ENCODE measurements at places on chromosomes 16 and 17. TPM values are rescaled to one million over a fixed set of nuclear protein-coding genes. Genes with fewer than 3 reads are reported as not detected.

Gene RNF222
- total RNA-seq: not detected

Gene TOM1L2
- total RNA-seq: 240 TPM

Gene PRSS36
- 1.3 TPM for total RNA-seq

DNA sequence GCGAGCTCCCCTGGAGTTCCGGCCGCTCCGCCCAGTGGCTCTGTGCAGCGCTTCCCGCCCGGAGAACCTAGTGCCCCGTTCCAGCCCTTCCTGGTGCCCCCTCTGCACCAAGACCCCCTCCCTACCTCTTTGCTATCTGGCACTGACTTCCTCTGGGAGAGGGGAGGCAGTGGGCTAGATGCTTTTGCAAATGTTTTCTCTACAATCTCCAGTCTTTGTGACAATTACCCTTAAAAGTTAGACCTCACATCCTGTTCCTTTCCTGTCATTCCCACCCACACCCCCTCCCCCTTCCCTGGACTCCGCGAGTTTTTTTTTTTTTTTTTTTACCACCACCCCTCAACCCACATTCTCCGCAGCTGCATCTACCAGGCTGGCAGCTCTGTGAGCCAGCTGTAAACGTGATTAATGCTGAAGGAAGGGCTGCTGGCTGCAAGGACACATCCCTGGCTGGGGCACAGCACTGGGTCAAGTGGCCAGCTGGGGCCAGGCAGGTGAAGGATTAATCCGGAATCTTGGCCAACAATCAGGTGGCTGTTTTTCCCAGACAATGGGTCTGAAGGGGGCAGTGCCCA, 101.5 kb downstream of the MGAT5B start:
- DNase-seq: no peak

DNA sequence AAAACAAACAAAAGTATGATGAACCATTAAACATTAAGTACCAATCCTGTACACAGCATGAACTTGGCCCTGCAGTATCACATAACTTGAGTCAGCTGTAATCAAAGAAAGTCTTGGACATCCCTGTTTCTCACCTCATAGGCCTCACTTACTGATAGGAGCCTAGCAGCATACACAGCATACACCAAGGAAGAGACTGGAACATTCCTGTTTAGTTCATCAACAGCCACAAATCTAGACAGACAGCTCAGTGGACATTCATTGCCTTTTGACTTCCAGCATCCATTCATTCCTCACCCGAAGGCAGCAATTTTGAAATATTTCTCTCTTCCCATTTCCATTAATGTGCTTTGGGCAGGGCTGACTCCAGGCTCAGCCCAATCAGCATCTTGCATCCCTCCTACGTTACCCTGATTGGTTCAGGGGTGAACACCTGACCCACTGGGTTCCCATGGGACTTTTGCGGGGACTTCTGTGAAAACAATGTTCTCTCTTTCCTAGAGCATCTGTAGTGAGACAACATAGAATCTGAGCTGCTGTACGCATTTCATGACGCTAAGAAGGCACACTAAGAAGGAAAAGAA, 336.7 kb upstream of the ZFHX3 start:
- no peak for DNase-seq

- no peak for DNase-seq
Measured at GRCh38 chr17:76365256-76365903, 11.7 kb upstream of the PRPSAP1 start.

DNA sequence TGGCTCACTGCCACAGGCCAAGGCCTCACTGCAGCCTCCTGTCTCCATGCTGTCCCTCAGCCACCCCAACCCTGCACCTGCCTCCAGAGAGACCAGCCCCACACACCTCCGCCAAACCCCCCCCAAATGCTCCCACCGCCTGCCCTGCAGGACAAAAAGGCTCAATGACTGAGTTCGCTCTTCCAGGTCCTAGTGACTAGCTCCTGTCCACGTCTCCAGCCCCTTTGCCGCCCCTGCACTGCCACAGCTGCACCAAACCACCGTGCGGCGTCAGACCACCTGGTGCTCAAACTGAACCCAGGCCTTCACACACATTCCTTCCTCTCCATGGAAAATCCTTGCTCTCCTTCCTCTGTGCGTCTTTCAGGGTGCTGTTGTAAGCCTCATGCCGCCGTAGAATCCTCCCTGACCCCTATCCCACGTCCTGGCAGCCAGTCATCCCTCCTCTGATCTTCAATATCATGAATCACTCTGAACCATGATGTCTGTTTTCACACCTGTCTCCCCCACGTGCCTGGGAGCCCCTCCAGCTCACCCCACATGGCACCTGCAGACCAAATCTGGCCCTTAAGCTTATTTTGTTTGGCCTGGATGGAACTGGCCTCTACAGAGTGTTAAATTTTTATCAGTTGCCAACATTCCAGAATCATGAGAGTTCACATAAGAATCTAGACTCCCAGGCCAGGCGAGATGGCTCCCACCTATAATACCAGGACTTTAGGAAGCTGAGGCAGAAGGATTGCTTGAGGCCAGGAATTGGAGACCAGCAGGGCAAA, 4.3 kb upstream of the GSG1L start:
- DNase-seq: peak; percentile 70

GRCh38 chr17:72175263-72175662, 54.4 kb downstream of the SOX9 start:
- no peak for DNase-seq

DNA sequence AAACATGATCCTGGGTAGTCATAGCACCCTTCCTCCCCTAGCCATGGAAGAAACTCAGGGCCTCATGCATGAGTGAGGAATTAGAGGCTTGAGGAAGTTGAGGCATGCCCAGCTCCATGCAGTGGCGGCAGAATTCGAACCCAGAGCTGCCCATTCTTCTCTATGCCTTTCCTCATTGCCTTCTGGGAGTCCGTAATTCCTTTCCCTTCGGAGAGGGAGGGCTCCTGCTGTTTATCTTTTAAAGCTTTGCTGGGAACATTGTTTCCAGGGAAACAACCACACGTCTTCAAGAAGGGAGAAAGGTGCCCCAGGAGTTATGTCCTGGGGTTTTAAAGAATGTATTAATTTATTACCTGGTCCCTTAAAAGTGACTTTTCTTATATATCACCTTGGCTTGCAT, 8.5 kb downstream of the CRISPLD2 start:
- DNase-seq: no peak

DNA sequence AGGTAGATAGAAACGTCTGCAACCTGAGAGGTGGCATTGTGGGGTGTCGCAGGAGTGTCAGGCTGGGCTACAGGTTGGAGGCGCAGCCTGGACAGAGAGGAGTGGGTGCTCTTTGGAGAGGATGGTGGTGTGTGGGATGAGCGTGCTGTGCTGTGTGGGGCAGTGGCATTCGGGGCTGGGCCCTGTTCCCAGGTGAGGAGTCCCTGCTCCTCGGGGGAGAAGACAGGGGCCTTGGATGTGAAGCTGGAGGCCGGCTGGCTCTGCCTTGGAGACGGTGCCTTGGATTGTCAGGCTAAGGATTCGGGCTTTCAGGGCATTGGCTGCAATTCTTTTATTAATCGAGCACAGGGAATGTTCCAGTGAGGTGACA, 69.3 kb downstream of the BANP start:
- DNase-seq: no peak

GRCh38 chr16:85275533-85276249, 163.4 kb upstream of the CIBAR2 start:
- DNase-seq: peak; percentile 85

GRCh38 chr16:87860553-87861299, 8.6 kb downstream of the SLC7A5 start:
- DNase-seq: no peak

GRCh38 chr16:88774544-88775393, 10.3 kb downstream of the PIEZO1 start:
- no peak for DNase-seq

DNA sequence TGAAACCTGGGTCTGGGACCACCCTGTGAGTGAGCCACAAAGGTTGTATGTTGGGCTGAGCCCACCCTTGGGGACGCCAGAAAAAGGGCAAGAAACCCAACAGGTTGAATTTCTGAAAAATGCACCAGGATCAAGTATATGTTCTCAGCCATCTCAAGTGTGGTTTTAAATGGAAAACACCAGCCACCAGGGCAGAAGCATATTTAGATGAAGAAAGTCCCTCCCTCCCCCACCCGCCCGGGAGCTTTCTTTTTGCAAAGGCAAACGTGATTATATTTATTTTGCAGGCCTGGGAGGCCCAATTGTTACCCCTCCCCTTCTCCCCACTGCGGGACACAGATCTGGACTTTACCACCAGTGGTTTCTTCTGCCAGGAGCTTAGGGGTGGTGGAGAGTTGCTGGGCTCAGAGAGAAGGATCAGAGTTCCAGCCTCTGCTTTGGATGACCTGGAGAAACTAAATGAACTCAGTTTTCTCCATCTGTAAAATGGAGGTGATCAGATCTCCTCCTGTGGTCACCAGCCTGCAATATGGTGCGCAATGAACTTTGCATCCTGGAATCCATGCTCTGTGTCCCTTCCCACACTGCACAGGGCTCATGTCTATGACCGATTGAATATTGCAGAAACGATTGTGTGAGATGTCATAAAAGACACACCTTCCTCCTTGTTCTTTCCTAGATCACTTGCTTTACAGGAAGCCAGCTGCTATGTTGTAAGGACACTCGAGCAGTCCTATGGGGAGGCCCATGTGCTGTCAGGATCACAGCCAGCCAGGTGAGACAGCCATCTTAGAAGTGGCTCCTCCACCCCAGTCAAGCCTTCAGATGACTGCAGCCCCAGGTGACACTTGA, 21.0 kb upstream of the NGFR start:
- DNase-seq: peak; percentile 10

DNA sequence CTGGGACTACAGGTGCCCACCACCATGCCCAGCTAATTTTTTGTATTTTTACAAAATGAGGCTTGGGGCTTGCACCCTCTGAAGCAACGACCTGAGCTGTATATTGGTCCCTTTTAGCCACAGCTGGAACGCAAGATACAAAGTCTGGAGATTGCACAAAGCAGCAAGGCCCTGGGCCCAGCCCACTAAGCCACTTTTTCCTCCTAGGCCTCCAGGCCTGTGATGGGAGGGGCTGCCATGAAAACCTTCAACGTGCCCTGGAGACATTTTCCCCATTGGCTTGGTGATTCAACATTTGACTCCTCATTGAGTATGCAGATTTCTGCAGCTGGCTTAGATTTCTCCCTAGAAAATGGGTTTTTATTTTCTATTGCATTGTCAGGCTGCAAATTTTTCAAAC, 69.2 kb downstream of the CYB561 start:
- DNase-seq: no peak
